NAMALWA (cell line): ENCODE measurements at places on chromosomes 3 and 15.

- no peak for DNase-seq
These were observed 33.0 kb upstream of the VILL start for GRCh38 chr3:37957539-37957936.

DNA sequence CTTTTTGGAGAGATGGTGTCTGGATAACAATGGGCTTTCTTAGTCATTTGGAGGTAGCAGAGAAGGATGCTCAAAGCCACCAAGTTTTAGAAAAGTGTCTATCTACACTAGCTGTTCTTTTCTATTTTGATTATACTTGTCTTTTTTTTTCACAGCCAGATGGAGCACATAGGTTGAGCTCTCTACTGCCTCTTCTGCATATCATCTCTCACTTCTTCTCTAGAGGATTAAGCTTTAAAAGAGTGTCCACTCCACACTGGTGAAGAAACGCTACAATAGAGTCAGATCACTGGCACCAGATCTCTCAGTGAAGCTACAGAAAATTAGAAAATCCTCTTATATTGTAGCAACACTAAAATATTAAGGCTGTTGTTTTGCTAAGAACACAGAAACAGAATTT lies 145.3 kb upstream of the MBNL1 start:
- peak; percentile 24 for DNase-seq

- no peak for DNase-seq
These were observed 787 bp downstream of the TRPM1 start for GRCh38 chr15:31100738-31101137.

DNA sequence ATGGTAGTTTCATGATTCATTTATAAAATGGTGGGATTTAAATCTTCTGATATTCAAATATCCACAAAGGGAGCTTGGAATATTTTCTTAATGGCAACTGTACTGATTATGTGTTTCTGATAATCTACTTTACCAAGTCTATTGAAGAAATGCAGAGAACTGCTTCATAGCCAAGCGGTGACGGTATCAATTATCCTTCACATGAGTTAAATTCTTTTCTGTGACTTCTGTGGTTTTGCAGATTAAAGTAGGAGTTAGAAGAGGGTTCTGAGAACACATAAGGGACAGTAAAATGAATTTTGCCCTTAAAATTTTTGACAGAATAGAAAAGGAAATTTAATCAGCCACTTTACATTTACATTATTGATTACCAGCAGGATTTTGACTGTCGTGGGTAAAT lies 563.2 kb downstream of the GBE1 start:
- no peak for DNase-seq

DNA sequence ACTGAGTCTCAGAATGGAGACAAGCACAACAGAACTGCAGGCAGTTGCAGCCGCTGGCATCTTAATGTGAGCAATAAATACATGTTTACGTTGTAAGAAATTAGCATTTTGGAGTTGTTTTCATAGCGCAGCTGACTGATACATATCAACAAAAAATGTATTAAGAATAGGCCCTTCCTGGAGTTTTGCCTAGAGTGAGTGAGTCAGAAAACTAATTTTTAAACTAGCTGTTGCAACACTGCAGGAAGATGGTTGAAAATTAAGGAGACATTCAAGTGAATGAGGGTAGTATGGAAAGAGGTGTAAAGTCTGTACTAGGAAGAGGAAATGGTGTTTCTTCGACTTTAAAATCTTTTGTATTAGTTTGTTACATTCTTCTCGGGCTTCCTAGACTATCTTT lies 39.6 kb upstream of the TIMP4 start:
- DNase-seq = no peak
